Smooth muscle cell of the brain vasculature (primary cell): ENCODE measurements at places on chromosomes 5 and 9.

DNA sequence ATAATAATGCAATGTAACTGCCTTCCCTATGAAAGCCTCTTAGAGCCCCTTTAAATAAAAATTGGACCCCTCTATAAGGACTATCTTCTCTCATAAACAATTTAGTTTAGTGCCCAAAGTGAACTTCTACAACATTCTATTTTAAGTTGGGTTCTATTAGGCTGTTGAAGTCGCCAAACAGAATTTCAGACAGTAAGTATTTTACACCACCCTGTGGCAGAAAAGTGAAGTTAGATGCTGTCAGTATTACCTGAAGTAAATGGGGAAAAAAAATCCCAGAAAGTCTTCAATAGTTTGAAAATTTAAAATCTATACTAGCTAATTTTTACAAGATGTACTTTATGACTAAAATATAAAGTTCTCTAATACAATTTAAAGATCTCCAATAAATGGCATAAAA is 29.5 kb downstream of the CAAP1 start:
- no peak for DNase-seq

GRCh38 chr5:71932131-71932654 is 175.1 kb upstream of the MAP1B start:
- DNase-seq = no peak

DNA sequence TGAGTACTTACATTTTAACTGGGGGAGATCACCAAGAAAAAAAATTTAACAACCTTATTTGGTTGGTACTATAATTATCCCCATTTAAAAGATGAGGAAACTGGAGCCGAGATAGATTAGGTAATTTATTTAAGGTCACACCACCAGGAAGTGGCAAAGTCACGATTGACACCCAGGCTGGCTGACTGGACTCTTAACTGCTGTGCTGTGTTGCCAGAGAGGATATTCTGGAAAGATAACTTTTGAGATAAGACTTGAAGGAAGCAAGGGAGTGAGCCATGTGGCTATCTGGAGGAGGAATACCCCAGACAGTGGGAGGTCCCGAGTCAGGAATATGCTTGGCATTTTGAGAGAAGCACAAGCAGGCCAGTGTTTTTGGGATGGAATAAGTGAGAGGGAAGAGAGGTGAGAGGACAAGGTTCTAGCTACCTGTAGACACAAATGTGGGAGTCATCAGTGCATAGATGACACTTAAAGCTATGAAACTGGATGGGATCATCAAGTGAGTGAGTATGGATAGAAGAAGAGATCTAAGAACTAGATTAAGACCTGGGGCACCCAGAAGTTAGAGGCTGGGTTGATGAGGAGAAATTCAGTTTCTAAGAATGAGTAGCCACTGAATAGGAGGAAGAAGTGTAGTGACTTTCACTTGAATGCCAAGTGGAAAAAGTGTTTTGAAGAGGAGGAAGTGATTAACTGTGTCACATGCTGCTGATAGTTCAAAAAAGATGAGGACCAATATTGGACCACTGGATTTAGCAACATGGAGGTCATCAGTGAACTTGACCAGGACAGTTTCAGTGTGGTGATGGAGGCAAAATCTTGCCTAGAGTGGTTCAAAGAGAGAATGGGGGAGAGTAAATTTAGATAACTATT is 25.6 kb downstream of the PDE8B start:
- DNase-seq = no peak

DNA sequence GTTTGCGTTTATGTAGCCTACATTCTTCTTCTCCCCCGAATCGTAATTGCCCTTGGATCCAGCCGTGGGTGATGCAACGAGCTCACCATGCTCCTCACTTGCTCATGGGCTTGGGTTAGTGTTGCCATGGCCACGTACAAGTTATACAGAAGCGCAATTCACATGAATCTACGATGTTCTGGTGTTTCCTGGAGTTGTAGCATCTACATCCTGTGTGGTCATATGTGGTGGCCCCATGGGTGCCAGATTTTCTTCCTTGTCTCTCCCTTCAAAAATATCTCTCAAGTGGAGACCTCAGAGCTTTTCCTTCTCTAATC is 115.3 kb downstream of the TLE4 start:
- no peak for DNase-seq

- no peak for DNase-seq
Observed at GRCh38 chr5:36720688-36721087, 114.3 kb downstream of the SLC1A3 start.

DNA sequence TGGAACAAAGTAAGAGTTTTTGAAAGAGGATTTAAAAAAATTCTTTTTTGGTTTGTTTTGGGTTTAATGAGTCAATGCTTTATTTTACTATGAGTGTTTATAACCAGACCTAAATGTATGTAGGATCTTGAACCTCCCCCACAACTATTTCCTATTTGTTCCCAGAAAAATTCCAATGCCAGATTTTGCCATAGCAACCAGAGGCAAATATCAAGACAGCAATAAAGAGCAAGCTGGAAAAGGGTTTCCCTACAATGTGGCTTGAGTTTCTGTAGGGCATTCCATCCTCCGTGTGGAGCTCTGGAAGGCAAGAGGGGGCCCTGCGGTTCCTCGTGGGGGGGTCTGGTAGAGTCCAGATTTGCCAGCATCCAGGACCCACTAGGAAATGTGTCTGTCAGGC is 27.8 kb upstream of the GDNF start:
- DNase-seq = no peak

DNA sequence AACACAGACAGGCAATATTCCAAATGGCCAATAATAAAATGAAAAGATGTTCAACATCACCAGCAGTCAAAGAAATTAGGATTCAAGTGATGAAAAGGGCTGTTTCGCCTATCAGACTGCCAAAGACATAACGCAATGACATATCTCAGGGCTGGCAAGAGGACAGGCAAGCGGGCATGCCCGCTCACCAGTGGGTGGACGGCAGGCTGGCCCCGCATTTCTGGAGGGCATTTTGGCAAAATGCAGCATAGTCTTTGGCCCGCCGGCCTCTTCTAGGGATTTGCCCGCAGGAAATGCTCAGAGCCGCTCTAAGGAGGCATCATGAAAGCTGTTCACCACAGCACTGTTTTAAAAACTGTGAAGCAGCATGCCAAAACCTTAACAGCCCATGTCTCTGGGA is 1.4 kb upstream of the PPP1R26 start:
- DNase-seq = no peak

GRCh38 chr9:115025721-115026120 is 92.2 kb downstream of the TNC start:
- no peak for DNase-seq

- DNase-seq = no peak
Observed at GRCh38 chr5:83281658-83282057, 189.9 kb upstream of the VCAN start.

GRCh38 chr9:7137040-7137439 is 379.3 kb downstream of the KDM4C start:
- no peak for DNase-seq

DNA sequence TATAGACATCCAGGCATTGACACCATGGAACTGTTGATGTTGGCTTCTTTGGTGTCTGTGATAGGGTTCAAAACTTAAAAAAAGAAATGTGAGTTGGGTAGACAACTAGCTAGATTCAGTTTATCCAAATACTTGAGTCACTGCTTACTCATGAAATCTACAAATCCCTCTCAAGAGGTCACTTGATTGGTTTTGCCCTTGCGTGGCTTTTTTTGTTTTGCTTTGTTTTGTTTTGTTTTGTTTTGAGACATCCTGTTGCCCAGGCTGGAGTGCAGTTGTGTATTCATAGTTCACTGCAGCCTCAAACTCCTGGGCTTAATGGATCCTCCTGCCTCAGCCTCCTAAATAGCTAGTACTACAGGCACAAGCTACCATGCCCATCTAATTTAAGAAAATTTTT is 10.5 kb upstream of the ENTREP1 start:
- no peak for DNase-seq

- DNase-seq = no peak
Observed at GRCh38 chr9:91223000-91223399, 138.7 kb downstream of the AUH start.

DNA sequence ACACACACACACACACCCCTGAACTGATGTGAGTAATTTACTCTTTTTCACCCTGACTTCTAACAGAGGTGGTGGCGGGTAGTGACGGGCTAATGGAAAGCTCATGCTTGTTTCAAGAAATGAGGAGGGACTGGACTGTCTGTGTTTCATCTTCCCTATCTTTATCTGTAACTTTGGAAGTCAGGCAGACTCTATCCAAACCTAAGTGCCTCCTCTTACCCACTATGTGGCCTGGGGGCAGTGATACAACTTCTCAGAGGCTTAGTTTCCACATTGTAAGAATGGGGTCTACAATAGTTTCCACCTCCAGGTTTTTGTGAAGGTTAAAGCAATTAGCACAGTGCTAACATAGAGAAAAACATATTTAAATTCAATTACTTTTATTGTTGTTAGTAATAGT is 5.9 kb upstream of the TRPM3 start:
- DNase-seq = no peak

- DNase-seq = no peak
Observed at GRCh38 chr9:84166891-84167290, 173.7 kb downstream of the SLC28A3 start.

DNA sequence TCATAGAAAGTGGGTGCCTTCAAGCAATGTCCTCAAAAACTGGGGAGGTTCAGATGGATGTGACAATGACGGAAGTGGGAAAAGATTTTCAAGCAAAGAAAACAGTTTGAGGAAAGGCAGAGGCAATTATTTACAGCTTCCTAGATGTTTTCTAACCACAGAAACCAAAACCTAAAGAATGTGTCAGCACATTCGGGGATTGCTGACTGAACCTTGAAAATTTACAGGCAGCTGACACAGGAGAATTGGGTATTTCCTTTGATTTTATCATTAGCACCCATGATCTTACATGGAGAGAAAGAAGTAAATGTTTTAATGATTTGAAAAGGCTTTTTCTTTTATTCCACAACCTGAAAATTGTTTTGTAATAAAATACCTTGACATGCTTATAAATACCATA is 369.0 kb downstream of the ACTL7B start:
- DNase-seq = no peak

DNA sequence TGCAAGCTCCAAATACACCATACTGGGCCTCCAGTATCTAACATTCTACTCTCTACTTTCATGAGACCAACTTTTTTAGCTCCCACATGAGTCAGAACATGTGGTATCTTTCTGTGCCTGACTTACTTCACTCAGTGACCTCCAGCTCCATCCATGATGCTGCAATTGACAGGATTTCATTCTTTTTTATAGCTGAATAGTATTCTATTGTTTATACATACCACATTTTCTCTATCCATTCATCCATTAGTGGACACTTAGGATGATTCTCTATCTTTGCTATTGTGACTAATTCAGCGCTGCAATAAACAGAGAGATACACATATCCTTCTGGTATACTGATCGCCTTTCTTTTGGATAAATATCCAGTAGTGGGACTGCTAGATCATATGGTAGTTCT is 68.5 kb downstream of the EPB41L4A start:
- DNase-seq = no peak

GRCh38 chr5:81688215-81688614 is 62.7 kb downstream of the SSBP2 start:
- no peak for DNase-seq

GRCh38 chr5:140672455-140673186 is 755 bp downstream of the DND1 start:
- DNase-seq = no peak

- DNase-seq = no peak
Observed at GRCh38 chr9:3502560-3503398, 23.0 kb downstream of the RFX3 start.

GRCh38 chr5:141477815-141478214 is 2.0 kb downstream of the PCDHGC3 start:
- DNase-seq = no peak

DNA sequence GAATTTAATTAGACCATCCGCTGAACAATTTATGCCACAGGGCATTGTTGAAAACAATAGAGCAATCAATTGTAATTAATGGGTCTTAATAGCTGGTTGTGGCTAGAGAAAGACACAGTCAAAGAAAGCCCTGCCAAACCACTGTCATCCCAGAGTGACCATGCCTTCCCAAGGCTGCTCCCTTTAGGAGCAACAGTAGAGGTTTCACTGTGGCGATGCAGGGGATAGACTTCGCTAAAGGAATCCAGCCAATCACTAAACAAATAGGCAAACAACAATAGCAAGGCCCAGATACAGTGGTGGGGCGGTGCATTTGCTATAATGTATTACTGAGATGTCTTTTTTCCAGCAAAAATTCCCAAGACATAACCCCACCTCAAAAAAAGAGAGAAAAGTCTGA is 87.8 kb upstream of the SLC27A6 start:
- DNase-seq = no peak
